ENCODE measurements at places on chromosomes 11 and 22. TPM values are rescaled to one million over a fixed set of nuclear protein-coding genes. Genes with fewer than 3 reads are reported as not detected.

- DNase-seq = no peak
These were observed 684.9 kb downstream of the NTM start for GRCh38 chr11:132055296-132055695.

GRCh38 chr22:48393885-48394284 lies 1433.8 kb downstream of the BRD1 start:
- DNase-seq = no peak

DNA sequence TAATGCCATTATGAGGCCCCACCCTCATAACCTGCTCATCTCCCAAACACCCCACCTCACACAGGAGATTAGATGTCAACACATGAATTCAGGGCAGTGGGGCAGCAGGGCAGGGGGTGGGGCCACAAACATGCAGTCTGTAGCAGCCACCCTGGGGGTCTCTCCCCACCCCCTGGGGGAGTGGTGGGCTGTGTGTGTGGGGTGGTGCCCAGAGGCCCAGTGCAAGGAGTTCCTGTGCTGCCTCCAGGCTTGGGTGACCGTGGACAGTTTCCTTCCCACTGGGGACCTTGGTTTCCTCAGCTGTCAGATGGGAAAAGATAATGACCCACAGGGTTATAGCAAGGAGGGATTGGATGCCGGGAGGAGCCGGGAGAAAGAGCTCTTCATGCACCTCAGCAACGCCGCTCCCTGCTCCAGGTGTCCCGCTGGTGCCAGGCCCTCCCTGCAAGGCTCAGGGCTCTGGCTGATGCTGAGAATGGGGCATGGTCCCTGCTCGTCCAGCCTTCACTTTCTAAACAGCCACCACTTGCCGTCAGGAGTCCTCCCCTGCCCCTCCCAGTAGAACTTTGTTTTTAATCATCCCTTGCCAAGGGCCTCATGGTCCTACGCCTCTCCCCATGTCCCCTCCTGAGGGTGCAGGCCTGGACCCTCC lies 2.0 kb upstream of the MRGPRF start:
- no peak for DNase-seq

The BTG4 gene
- total RNA-seq = not detected

GRCh38 chr22:30308518-30309230 lies 18.1 kb downstream of the TBC1D10A start:
- DNase-seq = no peak

The CACNA1I gene
- total RNA-seq = 0.14 TPM

- DNase-seq = no peak
These were observed 647.3 kb downstream of the TBC1D22A start for GRCh38 chr22:47409539-47410275.

- no peak for DNase-seq
These were observed 29.1 kb downstream of the DRD2 start for GRCh38 chr11:113446112-113446511.

The GRAP2 gene
- 40.4 TPM for total RNA-seq

The PNPLA5 gene
- not detected for total RNA-seq

The SLC22A9 gene
- not detected for total RNA-seq

DNA sequence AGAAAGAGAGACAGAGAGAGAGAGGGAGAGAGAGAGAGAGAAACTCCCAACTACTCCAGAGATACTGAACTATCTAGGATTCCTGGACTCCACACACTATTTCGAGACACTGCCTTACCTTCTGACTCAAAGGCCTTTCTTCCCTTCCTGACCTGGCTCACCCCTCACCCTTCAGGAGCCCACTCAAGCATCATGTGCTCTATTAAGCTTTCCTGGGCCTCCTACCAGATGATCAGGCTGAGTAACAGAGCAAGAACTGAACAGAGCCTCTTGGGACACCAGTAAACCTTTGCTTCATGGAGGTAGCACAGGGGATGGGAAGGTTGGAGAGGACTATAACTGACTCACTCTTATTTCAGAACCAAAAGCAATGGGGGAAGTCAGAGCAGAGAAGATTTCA lies 31.4 kb downstream of the PLEKHA7 start:
- DNase-seq = no peak

The KCNJ5 gene
- not detected for total RNA-seq

The ZP1 gene
- total RNA-seq = not detected

DNA sequence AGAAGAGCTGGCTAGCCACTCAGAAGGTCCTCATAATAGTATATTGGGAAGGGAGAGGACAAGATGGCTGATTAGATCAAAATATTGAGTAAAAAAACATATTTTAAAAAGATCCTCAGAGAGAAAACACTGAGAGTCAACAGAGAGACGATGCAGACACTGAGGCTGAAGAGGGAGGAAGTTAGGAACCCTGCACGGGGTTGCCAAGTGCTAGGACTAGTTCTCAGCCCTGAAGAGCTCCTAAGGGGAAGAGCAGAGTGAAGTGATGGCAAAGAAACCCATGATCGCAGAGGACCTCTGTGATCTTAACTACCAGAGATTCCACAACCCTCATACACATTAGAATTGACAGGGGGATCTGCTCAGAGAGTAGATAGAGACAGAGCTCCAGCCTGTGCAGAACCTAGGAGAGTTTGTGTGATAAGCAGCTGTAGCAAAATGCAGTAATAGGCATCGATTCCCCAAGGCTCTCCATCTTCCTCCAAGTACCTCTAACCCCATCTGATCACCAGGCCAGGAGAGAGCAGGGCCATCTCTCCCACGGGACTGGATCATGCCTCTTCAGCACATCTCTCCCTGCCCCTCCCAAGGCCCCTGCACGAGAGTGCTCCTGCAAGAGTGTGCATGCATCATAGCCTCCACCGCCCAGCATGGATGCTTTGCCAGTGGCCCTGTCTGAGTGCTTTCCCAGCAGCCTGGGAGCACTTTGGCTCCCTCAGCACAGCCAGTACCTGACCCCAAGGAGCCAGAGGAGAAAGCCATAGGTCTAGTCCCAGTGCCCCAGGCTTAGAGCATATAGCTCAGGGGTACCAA lies 41.2 kb upstream of the ARL14EP start:
- DNase-seq = no peak

GRCh38 chr11:41714101-41714500 lies 254.6 kb upstream of the LRRC4C start:
- no peak for DNase-seq

The SEC14L6 gene
- total RNA-seq = not detected

DNA sequence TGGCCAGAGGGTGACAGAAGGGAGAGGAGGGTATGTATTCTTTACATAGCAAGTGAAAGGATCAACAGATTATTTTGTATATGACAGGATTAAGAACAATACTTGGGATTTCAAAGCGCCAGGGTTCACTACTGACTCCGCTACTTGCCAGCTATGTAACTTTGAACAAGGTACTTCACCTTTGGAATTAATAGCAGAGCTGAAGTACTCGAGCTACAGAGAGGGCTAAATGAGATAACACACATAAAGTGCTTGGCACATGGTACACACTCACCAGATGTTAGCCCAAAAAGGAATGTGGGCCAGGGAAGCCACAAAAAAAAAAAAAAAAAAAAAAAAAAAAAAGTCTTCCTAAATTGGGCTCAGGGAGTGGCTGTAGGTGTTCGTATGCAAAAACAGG lies 408.4 kb downstream of the BUD13 start:
- no peak for DNase-seq

- DNase-seq = no peak
These were observed 433.2 kb downstream of the SOX6 start for GRCh38 chr11:15923183-15923582.

The GSTT2 gene
- not detected for total RNA-seq

DNA sequence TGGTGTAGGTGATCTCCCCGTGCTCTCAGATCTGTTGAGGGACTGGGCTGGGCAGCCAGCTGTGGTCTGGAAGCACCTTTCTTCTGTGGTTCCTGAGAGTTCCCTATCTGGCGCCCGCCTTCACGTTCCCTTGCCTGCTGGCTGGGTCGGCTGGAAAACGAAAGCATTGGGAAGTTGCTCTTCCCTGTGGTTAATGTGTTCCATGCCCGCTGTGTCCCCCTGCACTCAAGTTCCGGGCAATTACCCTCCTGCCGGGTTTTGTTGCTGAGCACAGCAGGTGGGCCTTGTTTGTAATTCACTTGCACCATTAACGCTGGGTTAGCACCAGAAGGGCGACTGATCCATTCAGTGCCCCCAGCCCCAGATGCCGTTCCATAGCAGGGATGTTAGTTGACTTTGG lies 134.1 kb downstream of the GRIK4 start:
- no peak for DNase-seq

The MMP7 gene
- 0.19 TPM for total RNA-seq

The TPCN2 gene
- total RNA-seq = 7.1 TPM

DNA sequence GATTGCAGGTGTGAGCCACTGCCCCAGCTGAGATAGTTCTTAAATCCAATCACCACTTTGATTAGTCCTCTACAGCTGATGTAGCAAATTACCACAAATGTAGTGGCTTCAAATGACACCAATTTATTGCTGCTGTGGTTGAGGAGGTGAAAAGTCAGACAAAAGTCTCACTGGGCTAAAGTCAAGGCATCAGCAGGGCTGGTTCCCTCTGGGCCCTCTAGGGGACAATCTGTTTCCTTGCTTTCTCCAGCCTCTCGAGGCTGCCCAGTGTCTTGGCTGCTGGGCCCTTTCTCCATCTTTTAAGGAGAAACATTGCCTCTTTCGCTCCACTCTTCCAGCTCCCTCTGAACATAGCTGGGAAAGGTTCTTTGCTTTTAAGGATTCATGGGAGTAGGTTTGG lies 50.5 kb upstream of the SHANK2 start:
- DNase-seq = no peak

- no peak for DNase-seq
These were observed 350.1 kb downstream of the CASP12 start for GRCh38 chr11:104547996-104548661.

The ARHGAP42 gene
- 0.35 TPM for total RNA-seq

DNA sequence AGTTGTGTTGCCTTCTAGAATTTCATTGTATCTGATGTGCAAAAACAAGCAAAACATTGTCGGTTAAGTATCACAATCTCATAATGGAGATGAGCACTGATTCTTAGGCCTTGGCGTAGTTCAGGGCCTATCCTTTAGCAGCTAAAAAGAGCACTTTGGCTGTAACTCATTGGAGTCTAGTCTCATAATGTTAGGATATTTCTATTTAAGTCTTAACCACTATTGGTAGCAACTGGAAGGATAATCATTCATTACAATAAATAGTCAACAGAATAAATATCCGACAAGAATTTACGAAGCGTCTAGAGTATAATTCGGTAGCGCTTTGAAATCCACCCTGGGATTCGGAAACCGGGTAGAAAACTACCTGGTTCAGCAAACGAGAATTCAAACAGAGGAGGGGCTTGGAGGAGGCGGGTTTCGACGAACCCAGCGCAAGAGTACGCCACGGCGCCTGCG lies 461 bp upstream of the EED start:
- DNase-seq = peak; percentile 85

GRCh38 chr11:130476922-130477491 lies 28.6 kb downstream of the ADAMTS15 start:
- no peak for DNase-seq

- no peak for DNase-seq
These were observed 33.4 kb downstream of the PARVB start for GRCh38 chr22:44057401-44057987.

The SDHAF2 gene
- total RNA-seq = 55.8 TPM

DNA sequence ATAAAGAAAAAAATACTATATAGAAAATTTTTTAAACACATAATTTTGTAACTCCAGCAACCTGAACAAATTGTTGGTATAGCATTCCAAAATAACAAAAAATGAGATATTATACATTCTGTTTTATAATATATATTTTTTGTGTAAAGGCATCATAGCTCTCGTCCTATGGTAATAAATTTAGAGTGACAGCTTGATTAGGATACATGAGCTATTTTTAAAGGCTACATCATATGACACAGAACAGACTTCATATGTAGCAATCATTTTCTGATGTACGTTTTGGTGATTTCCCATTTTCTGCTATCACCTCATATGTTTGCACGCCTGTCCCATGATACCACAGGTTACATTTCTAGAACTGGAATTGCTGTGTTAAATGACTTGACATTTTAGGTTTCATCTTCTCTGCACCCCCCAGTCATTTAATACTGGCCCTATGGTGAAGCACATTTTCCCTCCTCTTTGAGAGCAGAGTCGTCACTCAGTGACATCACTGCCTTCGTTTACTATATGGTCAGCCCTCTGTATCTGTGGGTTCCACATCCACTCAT lies 19.5 kb downstream of the PC start:
- no peak for DNase-seq

DNA sequence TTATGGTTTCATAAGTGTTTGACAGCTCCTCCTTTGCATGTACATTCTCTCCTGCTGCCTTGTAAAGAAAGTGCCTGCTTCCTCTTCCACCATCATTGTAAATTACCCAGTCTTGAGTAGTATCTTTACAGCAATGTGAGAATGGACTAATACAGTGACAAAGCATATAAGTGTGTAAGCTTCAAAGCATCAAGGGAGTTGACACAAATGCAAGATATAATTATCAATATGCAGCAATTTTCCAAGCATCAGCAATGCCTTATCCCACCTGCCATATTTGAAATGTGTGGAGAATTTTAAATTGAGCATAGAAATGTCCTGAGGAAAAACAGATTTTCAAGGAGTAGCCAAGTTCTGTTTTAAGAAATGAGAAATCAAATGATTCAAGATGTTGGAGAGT lies 1.7 kb upstream of the OR5AL1 start:
- DNase-seq = no peak

DNA sequence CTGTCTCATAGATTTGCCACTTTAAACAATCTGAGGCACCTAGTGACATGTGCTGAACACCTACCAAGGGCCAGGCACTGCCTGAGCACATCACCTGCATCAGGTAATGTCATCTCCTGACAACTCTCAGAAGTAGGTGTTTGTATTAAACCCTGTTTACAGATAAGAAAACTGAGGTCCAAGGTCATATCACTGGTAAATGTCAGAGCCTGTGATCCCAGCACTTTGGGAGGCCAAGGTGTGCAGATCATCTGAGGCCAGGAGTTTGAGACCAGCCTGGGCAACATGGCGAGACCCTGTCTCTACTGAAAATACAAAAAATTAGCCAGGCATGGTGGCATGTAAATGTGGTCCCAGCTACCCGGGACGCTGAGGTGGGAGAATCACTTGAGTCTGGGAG lies 39.1 kb upstream of the ACCSL start:
- no peak for DNase-seq

GRCh38 chr22:40128989-40129388 lies 48.7 kb upstream of the TNRC6B start:
- no peak for DNase-seq
